Right ventricle myocardium inferior (tissue), 1 donor: ENCODE measurements at places on chromosomes 5 and 9.

DNA sequence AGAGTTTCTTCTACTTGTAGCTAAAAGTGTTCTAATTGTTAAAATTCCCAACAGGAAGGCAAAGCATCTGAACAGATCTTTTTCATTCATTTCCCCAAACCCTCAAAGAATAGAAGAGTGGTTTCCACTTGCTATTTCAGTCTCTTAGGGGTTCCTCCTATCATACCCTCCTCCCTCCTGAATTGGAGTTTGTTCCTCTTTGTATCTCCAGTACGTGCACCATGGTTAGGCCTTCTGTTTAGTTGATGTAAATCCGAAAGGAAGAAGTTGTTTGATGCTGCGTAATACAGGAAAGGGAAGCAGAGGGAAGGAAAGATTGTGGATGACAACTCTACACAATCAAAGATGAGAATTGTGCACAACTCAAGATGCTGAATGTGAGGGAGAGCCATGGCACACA lies 303.6 kb downstream of the PIK3R1 start:
- no peak for DNase-seq

DNA sequence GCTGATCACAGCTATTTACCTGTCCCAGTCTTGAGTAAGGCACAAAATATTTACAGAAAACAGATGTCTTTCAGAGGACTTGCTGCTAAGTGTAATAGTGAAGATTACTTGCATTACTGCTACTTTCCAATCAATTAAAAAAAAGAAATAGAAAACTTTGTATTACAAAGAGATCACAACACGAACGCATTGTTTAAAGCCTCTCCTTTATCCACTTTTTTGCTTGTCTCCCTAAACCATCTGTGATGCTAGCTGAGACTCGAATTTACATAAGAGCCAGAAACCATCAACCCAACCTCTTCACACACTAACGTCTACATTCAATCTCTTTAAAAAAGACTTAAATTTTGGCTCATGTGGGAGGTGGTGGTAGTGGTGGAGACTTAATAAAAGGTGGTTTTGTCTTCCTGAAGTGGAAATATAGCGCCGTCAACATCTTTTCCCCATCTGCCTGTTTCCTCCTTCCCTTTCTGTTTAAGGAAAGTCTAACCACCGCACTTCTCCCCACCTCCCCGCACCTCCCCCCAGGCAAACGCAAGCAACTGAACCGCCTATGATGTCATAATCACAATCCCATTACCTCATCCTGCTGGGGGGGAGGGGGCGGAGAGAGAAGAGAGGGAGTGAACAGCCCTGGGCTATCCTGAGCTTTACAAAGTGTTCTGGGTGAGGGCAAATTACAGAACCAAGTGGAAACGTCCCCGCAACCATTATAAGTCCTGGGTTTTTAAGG lies 948 bp upstream of the FAM53C start:
- peak; percentile 90 for DNase-seq

DNA sequence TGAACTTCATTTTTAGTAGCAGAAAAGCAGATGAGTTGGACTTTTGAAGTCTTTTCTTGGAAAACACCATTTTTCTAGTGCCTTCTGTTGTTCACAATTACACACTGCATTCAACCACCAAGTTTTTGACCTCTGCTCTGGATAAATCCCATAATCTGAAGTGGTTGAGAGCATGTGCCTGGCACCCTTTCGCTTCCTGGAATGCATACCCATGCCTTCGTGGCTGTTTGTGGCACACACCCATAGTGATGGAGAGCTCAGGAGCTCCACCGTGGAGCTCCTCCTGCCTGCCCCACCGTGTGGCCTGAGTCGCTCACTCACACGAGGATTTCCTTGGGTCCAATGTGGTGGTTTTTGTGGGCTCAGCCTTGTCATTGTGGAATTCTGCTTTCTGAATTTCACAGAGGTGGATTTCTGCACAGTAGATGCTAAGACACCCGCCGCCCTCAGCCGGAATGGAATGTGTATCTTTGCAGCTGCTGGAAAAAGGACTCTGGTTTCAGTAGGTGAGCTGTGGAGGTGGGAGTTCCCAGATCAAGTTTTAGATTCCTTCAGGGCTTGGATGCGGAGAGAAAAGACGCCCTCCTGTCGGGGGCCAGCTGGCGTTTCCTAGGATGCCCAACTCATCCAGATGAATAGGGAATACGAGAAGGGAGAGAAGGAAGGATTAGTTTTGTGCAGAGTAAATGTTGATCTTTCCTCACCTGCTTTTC lies 500.4 kb downstream of the IRX1 start:
- DNase-seq = no peak

GRCh38 chr5:133478199-133478985 lies 133.9 kb downstream of the FSTL4 start:
- no peak for DNase-seq
